ENCODE measurements at places on chromosomes 3 and 15. TPM values are rescaled to one million over a fixed set of nuclear protein-coding genes. Genes with fewer than 3 reads are reported as not detected.

Gene SYNPR
- total RNA-seq, result 0.59 TPM

Gene SLC12A1
- total RNA-seq, result not detected

Gene GCNT3
- not detected for total RNA-seq

Gene RTP1
- 0.43 TPM for total RNA-seq

Gene SLC38A3
- 0.77 TPM for total RNA-seq

Gene HDC
- total RNA-seq, result not detected

GRCh38 chr3:10394491-10395025 is 73.6 kb upstream of the SEC13 start:
- no peak for DNase-seq
- H3K4me3 ChIP-seq, result no peak overlapping the region
- H3K4me1 ChIP-seq, result no peaks in the 10 kb centered on the region
- H3K27ac ChIP-seq, result no peak overlapping the region

- no peaks in the 10 kb centered on the region for H3K36me3 ChIP-seq
- no peak overlapping the region for H3K4me3 ChIP-seq
Measured at GRCh38 chr3:41581700-41582099, 380.2 kb downstream of the ULK4 start.

DNA sequence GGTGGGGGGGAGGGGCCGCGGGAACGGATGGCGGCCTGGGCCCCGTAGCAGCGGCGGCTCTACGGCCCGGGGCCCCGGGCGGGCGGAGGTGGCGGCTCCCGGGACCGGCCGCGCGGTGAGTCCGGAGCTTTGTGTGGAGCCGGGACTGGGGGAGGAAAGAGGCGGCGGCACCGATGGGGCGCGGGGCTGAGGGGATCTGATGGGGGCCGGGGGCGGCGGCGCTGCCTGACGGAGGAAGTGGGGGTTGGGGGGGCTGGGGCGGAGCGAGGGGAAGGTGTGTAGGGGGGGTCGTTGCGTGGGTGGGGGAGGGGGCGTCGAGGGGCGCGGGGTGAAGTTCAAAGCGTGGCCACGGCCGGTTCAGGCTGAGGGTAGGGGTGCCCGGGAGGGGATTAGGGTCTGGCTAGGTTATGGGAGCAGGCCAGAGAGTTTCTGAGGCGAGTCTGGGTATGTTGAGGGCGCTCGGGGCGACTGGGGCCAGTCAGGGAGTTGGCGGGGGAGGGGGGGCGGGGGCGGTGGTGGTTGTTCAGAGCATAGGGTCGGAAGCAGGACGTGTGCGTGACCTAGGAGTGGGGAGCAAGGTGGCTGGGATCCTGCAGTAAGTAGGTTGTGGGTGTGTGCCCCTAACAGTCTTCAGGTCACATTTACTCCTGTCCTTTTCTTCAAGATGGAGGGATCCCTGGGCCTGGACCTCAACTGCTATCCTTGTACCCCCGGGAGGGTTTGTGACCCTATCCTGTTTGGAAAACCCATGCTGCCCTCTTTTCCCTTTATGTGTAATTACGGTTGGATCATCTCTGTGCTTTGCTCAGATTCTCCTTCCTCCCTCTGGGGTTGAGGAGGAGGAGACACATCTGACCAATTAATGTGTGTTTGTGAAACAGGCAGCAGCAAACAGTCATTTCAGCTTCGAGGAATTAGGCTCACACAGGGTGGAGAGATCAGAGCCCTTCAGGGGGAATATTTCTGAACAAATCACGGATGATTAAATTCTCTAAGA is 644 bp downstream of the ZNF609 start:
- peak; percentile 56 for DNase-seq
- no peaks in the 10 kb centered on the region for H3K36me3 ChIP-seq
- H3K4me1 ChIP-seq, result peaks cover 74% of the 10 kb centered on the region
- H3K4me3 ChIP-seq, result peak overlapping the region; percentile 67

GRCh38 chr3:154389861-154390260 is 40.1 kb downstream of the GPR149 start:
- H3K36me3 ChIP-seq, result no peaks in the 10 kb centered on the region
- H3K27me3 ChIP-seq, result no peaks in the 10 kb centered on the region
- no peaks in the 10 kb centered on the region for H3K4me1 ChIP-seq
- H3K27ac ChIP-seq, result no peak overlapping the region

DNA sequence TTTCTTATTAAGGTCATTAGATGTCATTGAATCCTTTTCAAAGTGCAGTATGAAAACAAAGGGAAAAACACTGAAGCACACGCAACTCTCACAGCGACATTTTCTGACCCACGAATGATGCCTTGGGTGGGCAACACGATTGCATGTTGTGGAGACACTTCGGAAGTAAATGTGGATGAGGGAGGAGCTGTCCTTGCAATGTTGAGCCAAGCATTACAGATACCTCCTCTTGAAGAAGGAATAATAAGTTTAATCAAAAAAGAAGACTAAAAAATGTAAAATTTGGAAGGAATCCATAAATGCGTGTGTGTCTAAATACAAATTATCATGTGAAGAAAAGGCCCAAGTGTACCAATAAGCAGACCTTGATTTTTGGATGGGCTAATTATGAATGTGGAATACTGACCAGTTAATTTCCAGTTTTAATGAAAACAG is 16.9 kb downstream of the THBS1 start:
- no peaks in the 10 kb centered on the region for H3K27me3 ChIP-seq
- no peak for DNase-seq
- no peaks in the 10 kb centered on the region for H3K36me3 ChIP-seq
- no peak overlapping the region for H3K27ac ChIP-seq

- H3K4me1 ChIP-seq, result peaks cover 12% of the 10 kb centered on the region
- no peak overlapping the region for H3K27ac ChIP-seq
- H3K27me3 ChIP-seq, result peaks cover 42% of the 10 kb centered on the region
- no peaks in the 10 kb centered on the region for H3K36me3 ChIP-seq
- no peak for DNase-seq
Measured at GRCh38 chr15:82064824-82065223, 19.0 kb upstream of the MEX3B start.

GRCh38 chr3:171950373-171950772 is 89.0 kb upstream of the FNDC3B start:
- no peak overlapping the region for H3K4me3 ChIP-seq
- H3K36me3 ChIP-seq, result no peaks in the 10 kb centered on the region
- H3K27me3 ChIP-seq, result no peaks in the 10 kb centered on the region
- DNase-seq, result peak; percentile 33

DNA sequence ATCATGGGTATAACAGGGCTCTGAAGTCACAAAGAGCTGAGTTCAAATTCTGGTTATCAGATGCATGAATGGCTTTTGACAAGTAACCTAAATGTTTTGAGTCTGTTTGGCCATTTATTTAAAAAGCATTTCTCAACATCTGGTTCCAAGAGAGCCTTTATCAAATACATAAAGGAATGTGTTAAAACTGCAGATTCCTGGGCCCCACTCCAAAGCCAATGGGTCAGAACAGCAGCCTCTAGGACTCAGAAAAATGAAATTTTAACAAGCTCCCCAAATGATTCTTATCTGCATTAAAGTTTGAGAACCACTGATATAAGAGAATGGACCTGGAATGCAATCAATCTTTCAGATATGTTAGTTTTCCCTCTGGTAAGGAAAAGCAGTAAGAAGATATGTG is 3.4 kb downstream of the B4GALT4 start:
- H3K4me3 ChIP-seq, result no peak overlapping the region
- no peak for DNase-seq
- no peaks in the 10 kb centered on the region for H3K27me3 ChIP-seq
- H3K27ac ChIP-seq, result no peak overlapping the region
- peaks cover 8% of the 10 kb centered on the region for H3K36me3 ChIP-seq

GRCh38 chr3:18790384-18790783 is 357.9 kb upstream of the KCNH8 start:
- no peak overlapping the region for H3K4me3 ChIP-seq
- H3K36me3 ChIP-seq, result no peaks in the 10 kb centered on the region
- H3K4me1 ChIP-seq, result no peaks in the 10 kb centered on the region
- H3K27ac ChIP-seq, result no peak overlapping the region
- H3K27me3 ChIP-seq, result no peaks in the 10 kb centered on the region
- no peak for DNase-seq

DNA sequence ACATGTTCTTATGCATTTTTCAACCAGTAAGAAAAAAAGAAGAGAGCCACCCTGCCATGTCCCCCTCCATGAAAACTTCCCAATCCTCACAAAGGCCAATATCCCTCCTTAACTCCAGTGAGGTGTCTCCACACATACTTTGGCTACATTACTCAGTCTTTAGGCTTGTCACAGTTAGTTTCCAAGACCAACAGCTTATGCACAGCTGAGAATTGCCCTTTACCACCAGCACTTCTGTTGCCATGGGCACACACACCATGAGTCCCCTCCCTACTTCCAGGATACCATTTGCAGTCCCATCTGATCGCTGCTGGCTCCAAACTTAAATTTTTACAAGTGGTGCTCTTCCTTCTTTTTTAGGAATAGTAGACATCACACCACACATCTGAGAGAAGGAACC is 150.3 kb upstream of the STRIT1 start:
- no peaks in the 10 kb centered on the region for H3K4me1 ChIP-seq
- H3K36me3 ChIP-seq, result no peaks in the 10 kb centered on the region
- no peak overlapping the region for H3K4me3 ChIP-seq
- no peak overlapping the region for H3K27ac ChIP-seq

GRCh38 chr3:25469558-25469957 is 41.5 kb downstream of the RARB start:
- H3K36me3 ChIP-seq, result no peaks in the 10 kb centered on the region
- no peak overlapping the region for H3K4me3 ChIP-seq
- no peak overlapping the region for H3K27ac ChIP-seq
- DNase-seq, result no peak
- H3K4me1 ChIP-seq, result peaks cover 11% of the 10 kb centered on the region

DNA sequence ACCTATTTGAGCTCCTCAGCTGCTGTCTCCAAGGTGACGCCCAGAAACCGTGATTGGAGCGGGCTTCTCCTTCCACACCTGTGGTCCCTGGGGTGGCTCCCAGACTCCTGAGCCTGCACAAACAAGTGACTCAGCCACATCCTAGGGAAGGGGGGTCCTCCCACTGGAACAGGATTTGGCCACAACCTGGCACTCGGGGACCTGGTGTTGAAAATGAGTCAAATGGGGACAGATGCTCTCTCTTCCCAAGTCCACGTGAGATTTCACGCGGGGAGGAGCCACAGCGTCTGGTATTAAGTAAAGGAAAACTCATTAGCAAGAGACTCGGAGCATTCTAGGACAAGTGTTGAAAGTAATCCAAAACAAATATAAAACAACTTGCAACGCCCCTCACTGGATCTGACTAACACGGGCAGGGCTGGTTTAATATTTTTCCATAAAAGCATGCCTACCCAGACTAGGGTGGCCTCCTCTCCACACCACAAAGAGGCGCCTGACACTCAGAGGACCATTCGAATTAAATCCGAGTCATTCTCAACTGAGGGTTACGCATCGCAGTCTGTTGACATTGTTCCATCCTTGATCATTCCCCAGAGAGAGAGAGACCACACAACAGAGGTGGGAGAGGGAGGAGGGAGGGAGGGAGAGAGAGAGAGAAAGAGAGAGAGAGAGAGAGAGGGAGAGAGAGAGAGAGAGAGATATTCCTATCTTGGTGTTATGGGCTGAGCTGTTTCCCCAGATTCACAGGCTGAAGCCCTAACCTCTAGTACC is 74.4 kb downstream of the MGLL start:
- H3K36me3 ChIP-seq, result no peaks in the 10 kb centered on the region
- H3K4me1 ChIP-seq, result no peaks in the 10 kb centered on the region
- no peaks in the 10 kb centered on the region for H3K27me3 ChIP-seq
- H3K27ac ChIP-seq, result no peak overlapping the region
- no peak overlapping the region for H3K4me3 ChIP-seq
- no peak for DNase-seq

GRCh38 chr3:47098910-47099309 is 65.0 kb downstream of the SETD2 start:
- no peak overlapping the region for H3K4me3 ChIP-seq
- no peak for DNase-seq
- H3K27me3 ChIP-seq, result no peaks in the 10 kb centered on the region
- no peaks in the 10 kb centered on the region for H3K4me1 ChIP-seq
- no peak overlapping the region for H3K27ac ChIP-seq

- H3K27ac ChIP-seq, result no peak overlapping the region
- H3K4me3 ChIP-seq, result no peak overlapping the region
- peaks cover 4% of the 10 kb centered on the region for H3K4me1 ChIP-seq
Measured at GRCh38 chr3:64039981-64040733, 16.9 kb upstream of the PSMD6 start.

DNA sequence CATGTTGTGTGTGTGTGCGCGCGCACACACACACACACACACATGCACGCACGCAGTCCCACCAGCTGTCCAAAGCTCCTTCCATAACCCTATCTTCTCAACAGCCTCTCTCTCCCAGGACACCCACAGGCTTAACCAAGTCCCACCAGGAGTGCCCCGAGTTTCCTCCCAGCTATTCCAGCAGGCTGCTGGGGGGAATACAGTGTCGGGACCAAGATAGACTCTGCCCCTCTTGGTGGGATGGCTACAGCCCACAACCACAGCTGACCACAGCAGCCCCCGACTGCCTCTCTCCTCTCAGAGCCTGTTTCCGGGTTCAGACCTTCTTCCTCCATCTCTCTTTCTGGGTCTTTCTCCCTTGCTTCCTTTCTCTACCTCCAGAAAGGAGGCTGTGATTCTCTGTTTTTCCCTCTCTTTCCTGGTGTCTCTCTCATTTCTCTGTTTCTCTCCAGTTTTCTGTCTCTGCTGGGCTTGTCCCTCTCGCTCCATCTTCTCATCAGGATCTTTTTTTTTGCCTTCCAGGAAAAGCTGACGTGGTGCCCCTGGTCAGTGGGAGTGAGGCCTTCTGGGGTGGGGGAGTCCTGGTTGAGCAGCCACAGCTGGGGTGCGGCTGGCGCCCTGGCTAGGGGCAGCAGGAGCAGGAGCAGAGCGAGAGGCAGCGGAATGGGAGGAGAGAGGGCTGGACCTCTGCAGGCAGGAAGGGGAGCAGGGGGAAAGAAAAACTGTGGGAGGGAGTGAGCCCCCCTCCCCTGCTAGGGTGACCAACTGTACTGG is 3.3 kb upstream of the ISLR start:
- peaks cover 18% of the 10 kb centered on the region for H3K4me1 ChIP-seq
- no peak overlapping the region for H3K4me3 ChIP-seq
- no peak for DNase-seq
- no peaks in the 10 kb centered on the region for H3K36me3 ChIP-seq

Data from neural progenitor cell (in vitro differentiated cells).